ENCODE measurements at places on chromosomes 2 and 18.

- no peak for ATAC-seq
These were observed 7.5 kb upstream of the KCNG2 start for GRCh38 chr18:79789901-79790890.

GRCh38 chr2:12320991-12321641 is 395.6 kb upstream of the TRIB2 start:
- no peak for ATAC-seq

GRCh38 chr2:173171321-173171720 is 95.7 kb downstream of the MAP3K20 start:
- ATAC-seq = no peak

DNA sequence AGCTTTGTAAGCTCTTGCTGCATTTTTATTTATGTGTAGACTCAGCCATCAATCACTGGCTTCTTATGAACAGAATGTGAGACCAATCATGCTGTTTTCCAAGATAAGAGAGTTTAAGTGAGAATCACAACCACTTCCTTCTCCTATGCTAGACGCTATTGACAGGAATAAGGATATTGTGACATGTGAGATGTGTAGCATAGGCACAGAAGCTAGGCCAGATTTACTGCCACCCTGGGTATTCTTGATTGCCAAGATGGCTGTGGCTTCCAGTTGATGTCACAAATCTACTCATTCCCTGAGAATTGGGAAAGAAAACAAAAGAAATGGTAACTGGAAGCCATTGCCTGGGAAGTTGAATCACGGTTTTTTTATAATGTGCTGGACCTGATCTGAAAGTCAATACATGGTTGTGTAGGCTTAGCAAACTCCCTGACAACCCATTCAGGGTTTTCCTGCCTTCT is 49.9 kb downstream of the RAB27B start:
- ATAC-seq = no peak

GRCh38 chr2:163343316-163343715 is 392.5 kb downstream of the FIGN start:
- no peak for ATAC-seq

DNA sequence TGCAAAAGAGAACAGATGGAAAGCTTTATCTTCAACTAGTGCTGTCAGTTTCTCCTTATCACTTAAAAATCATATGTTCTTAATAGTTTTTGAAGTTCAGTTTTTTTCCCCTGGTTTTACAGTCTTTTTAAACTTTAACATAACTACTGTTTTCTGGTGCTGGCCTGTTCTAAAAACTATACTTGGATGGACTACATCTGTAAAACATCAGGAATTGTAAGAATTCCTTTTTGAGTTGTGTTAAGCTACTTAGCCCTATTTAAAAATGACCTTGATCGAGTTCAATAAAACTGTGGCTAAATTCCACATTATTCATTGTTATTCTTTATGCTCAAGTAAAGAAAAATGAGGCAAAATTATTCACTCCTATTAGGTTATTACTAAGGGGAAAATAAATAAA is 397.7 kb downstream of the NUP35 start:
- ATAC-seq = no peak

DNA sequence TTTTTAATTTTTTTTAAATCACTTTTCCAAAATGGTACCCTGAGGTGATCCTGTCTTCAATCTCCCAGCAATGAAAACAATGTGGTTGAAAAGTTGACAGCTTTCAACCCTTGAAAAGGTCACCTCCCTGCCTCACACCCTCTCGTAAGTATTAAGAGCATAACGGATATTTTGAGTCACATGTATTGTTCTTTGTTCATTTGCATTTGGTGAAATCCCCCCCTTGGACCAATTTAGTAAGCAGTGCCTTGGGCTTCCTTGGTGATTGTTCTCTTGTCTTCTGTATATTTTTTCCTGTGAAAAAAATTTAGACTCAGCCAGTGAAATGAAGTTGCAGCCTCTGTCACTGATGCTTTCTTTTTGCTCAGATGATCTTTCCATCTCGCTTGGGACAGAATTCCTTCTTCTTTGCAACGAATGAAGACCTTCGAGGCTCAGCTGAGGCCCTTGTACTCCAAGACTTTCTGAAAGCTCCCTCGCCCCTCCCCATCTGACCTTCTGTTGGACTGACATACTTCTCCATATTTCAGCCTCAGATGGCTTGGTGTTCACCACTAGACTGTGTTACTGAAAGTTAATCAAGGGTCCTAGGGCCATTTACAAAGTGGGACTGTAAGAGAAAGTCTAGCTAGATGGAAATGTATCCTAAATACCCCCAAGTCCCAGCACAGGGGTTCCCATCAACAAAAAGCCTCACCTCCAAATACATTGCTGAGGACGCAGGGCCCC is 158.4 kb downstream of the BCL2 start:
- peak; percentile 45 for ATAC-seq

DNA sequence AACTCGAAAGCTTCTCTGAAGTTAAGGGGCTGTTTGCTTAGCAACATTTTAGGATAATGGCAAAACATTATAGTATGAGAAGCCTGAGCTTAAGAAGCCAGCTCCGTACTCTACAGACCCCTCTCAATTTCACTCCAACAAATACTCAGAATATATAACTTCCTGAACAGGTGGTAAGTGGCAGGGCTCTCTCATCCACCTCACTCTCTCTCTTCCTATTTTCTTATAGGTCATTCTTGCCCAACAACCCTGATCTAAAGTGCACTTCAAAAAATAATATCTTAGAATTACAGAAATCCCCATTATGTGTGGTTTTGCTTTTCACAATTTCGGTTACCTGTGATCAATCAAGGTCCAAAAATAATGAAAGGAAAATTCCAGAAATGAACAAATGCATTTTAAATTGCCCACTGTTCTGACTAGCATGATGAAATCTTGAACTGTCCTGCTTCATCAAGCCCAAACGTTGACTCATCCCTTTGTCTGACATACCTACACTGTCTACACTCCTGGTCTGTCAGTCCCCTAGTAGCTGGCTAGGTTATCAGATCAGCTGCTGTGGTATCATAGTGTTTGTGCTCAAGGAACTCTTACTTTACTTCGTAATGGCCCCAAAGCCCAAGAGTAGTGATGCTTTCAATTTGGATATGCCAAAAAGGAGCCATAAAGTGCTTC is 122.8 kb upstream of the COL5A2 start:
- ATAC-seq = peak; percentile 78

GRCh38 chr18:23835506-23835905 is 146.3 kb downstream of the LAMA3 start:
- no peak for ATAC-seq

DNA sequence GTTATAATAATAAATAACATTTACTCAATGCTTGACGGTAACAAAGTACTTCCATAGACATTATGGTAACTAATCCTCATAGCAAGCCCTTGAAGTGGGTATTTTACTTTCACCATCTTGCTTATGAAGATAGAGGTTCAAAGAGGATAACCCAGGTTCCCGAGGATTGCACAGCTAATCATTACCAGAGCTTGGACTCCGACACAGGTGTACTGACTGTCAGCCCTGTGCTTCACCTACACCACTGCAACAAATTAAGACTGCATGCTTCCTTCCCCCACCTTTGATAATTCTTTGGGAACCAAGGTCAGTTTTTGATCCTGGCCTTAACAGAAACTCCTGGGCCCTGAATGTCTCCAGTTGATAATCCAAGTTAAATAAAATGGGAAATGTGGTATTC is 48.9 kb downstream of the FAM98A start:
- no peak for ATAC-seq

DNA sequence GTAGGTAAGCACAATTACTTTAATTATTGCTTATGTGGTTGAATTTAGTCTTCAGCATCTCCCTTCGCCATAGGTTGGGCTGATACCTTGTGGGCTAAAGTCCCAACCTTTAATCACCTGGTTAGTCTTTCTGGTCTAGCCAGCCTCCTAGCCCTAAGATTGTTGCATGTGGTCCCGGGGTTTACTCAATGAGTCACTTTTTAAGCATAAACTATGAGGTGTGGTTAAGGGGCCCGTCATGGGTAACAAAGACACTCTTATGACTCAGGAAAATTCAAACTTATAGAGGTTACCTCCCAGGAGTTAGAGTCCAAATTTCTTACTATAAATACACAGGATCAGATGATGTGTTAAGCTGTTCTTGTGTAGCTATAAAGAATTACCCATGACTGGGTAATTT is 841.6 kb downstream of the TRIB2 start:
- no peak for ATAC-seq

DNA sequence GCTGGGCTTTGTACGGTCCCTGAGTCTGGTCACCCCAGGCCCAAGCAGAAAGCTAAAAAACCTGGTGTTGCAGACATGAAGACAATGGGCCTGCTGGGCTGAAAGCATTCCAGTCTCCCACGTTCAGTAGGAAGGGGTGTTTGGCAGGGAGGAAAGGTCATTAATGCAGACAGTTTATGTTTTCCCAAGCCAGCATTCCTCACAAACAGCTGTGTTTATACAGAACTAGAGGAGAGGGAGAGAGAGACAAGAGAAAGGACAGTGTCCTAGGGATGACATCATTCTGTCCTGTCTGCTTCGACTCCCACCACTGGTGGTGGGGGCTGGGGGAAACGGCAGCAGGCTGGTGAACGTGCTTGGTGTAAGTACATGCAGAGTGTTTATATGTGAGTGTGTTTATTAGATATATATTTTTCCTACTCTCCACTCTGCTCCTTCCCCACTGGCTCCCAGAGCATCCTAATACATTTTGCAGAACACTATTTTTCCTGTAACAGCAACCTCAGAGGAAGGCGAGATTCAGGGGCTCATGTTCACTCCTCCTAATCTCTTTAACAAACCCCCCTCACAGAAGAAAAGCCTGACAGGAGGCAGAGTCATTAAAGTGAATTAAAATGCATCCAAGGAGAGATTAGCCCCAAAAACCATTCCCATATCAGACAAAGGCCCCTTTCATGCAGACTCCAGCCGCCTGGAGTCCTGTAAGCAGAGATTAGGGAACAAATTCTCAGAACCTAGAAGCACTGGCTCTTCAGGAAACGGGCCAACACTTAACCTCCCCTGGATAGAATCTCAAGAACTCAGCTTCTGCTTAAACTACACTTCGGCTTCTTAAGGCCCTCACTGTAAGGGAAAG is 380.4 kb downstream of the TNS1 start:
- no peak for ATAC-seq

GRCh38 chr2:148300544-148300943 is 279.7 kb downstream of the MBD5 start:
- no peak for ATAC-seq
